ENCODE measurements at places on chromosomes 3 and 15.

DNA sequence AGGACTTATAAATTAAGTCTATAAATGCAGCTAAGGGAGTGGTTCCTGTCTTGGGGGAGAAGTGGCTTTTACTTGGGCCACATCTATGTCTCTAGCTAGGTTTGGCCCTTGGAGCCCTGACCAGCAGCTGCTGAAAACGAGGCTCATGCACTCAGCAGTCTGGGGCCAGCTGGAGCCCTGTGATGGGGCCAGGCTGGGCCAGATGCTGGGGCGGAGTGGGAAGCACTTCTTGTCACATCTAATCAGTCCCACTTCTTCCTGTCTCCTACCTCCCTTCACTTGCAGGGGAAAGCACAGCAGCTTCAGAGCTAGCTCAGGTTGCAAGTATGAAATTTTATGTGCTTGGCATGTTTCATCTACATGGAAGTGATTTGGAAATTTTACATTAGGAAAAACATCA lies 209.9 kb upstream of the ROPN1 start:
- no peak overlapping the region for H3K4me3 ChIP-seq
- H3K27ac ChIP-seq = no peak overlapping the region
- no peaks in the 10 kb centered on the region for H3K36me3 ChIP-seq
- peaks cover 21% of the 10 kb centered on the region for H3K27me3 ChIP-seq
- no peaks in the 10 kb centered on the region for H3K4me1 ChIP-seq

DNA sequence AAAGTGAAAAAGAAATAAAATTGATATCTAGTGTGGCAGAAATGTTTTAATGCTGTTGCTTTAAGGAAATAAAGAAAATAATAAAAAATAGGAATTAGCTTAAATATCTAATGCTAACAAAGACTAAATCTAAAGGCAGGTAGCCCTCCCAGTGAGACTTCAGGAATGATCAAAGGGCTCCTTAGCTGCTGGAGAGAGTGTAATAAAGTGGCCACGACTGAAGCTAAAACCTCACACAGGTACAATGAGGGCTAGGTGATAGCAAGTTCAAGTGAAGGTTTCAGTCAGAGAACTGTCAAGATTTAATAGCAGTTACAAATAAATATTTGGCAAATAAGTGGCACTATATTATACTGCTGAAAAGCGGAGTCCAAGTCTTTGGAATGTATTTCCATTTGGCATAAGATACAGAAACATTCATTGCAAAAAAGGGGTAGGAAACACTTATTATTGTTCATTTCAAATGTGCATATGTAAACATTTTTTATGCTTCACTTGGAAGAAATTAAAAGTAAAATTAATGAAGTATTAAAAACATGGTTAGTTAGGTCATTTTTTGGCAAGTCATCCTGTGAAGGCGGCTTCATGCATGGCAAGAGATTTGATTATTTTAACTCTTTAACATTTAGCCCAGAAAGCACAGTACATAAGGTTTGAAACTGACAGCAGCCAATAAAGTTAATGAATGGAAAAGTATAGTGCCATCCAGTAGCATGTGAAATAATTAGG lies 168.2 kb downstream of the ECT2 start:
- H3K4me3 ChIP-seq = no peak overlapping the region
- no peak overlapping the region for H3K27ac ChIP-seq
- peaks cover 4% of the 10 kb centered on the region for H3K27me3 ChIP-seq
- H3K4me1 ChIP-seq = no peaks in the 10 kb centered on the region
- no peaks in the 10 kb centered on the region for H3K36me3 ChIP-seq

DNA sequence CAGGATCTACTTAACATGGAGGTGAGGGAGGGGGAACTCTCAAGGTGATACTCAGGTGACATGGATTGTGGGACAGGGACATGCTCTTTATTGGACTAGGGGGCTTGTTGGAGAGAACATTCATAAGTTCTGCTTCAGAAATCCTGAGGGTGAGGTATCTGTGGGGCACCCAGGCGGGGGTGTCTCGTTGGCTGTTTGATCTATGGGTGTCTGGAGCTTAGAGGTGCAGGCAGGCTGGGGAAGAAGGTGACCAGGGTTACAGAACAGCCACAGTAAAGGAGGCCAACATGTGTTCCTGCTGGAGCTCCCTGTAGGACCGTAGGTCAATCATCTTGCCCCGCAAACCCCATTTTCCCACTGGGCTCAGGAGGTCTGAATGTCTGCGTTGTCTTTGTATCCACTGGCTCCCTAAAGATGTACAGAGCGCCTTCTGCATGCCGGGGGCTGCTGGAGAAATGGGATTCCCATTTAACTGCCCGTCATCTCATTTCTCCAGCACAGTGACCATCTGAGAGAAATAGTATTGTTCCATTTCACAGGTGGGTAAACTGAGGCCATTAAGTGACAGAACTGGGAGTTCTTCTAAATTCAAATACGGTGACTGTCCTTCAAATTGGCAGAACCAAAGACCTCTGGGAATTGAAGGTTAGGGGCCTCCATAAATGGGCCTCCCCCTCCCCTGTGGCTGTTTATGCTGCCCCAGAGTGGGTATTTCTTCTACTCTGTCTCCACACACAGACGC lies 40.3 kb upstream of the TSEN2 start:
- no peaks in the 10 kb centered on the region for H3K4me1 ChIP-seq
- DNase-seq = no peak
- peaks cover 19% of the 10 kb centered on the region for H3K27me3 ChIP-seq
- H3K27ac ChIP-seq = no peak overlapping the region
- H3K36me3 ChIP-seq = no peaks in the 10 kb centered on the region

DNA sequence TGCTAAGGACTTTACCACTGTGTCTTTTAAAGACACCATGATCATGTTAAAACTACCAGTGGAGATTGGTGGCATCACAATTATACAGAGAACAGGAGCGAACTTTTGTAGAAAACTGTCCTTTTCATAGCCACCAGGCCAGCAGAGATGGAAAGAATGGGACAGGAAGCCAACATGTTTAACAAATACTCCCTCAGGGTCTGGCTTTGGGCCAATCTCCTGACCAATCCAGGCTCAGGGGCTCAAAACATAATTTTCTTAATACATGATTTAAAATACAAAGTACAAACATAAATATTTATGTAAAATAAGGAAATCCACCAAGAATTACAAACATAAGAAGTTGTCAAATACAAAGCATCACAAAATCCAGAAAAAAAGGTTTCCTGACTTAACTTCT lies 266.0 kb downstream of the VPS13C start:
- no peaks in the 10 kb centered on the region for H3K4me1 ChIP-seq
- H3K27me3 ChIP-seq = peaks cover 47% of the 10 kb centered on the region
- DNase-seq = no peak
- no peaks in the 10 kb centered on the region for H3K36me3 ChIP-seq
- no peak overlapping the region for H3K4me3 ChIP-seq

DNA sequence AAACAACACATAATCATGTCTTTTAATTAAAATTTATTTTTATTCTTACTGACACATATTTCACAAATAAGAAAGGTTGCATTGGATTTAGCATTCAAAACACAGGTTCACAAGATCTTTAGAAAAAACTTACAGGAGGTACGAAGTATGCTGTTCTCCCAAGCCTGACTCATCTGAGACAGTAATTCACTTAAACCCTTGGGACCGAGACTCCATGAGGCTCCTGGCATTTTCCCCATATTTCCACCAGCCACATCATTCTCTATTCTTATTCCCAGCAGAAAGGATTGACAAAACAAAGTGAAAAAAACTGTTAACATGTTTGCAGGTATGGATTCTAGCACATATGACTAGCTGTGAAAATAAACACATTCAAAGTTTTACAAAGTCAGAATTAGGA lies 52.6 kb downstream of the CNTN3 start:
- no peak overlapping the region for H3K27ac ChIP-seq
- DNase-seq = no peak
- no peak overlapping the region for H3K4me3 ChIP-seq
- no peaks in the 10 kb centered on the region for H3K4me1 ChIP-seq

GRCh38 chr3:99393961-99394360 lies 244.4 kb upstream of the COL8A1 start:
- H3K4me3 ChIP-seq = no peak overlapping the region
- no peak overlapping the region for H3K27ac ChIP-seq
- no peaks in the 10 kb centered on the region for H3K27me3 ChIP-seq
- DNase-seq = no peak

DNA sequence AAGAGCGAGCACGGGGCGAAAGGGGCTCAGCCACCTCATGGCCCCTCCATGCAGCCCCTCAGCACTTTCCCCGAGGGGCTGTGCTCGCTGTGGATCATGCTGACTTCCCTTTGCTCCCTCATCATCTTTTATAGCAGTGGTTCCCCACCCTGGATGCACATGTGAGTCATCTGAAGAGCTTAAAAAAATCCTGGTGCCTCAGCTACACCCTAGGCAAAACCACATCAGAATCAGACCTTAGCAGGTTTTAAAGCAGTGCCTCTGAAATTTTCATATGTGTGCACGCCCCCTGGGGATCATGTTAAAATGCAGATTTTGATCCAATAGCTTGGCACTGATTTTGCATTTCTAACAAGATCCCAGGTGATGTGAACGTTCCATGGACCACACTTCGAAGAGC lies 50.9 kb downstream of the FEM1B start:
- H3K4me3 ChIP-seq = no peak overlapping the region
- H3K4me1 ChIP-seq = peaks cover 41% of the 10 kb centered on the region
- H3K36me3 ChIP-seq = no peaks in the 10 kb centered on the region
- H3K27ac ChIP-seq = no peak overlapping the region

Measured in activated T-cell treated with anti-CD3 and anti-CD28 coated beads, Interleukin-2, amount 50 U/mL, for 24 hours (primary cell).